ENCODE measurements at places on chromosomes 1 and 21.
A peak's percentile ranks its signal among the peaks of the same experiment; 100 is the strongest.

- DNase-seq, result no peak
Observed at GRCh38 chr1:58395355-58395754, 151.2 kb downstream of the OMA1 start.

DNA sequence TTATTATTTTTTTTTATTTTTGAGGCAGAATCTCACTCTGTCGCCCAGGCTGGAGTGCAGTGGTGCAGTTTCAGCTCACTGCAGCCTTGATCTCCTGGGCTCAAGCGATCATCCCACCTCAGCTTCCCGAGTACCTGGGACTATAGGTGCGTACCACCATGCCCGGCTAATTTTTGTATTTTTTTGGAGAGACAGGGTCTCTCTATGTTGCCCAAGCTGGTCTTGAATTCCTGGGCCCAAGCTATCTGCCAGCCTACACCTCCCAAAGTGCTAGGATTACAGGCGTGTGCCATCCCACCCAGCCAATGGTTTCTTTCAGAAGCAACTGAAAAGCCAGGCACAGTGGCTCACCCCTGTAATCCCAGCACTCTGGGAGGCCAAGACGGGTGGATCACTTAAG, 2.3 kb downstream of the KRTCAP2 start:
- no peak for DNase-seq

DNA sequence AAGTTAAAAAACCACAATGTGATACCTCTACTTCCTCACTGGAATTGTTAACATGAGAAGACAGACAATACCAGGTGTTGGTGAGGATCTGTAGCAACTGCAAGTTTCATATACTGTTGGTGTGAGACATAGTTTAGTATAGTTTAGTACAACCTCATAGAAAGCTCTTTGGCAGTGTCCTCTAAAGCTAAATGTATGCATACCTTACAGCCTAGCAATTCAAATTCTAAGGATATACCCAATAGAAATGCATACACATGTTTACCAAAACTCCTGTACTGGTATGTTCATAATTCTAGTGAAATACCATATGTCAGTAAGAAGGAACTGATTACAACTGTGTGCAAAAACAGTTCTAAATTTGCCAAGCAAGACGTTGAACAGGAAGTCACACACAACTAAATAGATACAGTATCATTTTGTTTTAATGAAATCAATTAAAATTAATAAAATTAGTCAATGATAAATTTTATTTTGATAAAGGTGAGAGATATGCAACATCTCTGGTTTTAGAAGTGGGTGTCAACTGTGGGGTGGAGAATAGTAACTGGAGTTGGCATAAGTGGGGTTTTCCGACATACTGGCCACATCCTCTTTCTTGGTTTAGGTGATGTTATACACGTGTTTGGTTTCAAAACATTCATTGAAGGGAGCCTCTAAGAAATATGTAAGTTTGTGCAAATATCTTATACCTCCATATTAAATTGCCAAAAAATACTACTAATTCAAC, 450.7 kb downstream of the PTPRC start:
- DNase-seq, result peak; percentile 29

GRCh38 chr21:42845296-42845965, 33.9 kb downstream of the WDR4 start:
- no peak for DNase-seq

DNA sequence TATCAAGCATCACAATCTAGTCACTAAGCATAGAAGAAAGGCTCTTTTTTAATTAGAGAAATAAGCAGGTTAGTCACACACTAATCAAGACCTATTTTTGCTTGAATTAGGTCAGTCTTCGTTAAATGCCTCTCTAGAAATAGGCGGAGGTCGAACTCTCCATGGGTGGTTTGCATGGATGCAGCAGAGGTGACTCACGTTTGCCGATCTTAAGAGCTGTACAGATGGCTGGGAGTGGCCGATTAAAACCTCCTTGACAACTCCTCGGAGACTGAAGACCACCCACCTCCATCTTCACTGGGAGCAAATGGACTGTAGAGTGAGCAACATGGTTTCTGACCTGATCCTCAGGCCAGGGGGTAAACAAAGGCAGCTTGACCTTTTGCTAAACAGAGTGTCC, 249.3 kb downstream of the ZNF648 start:
- no peak for DNase-seq

- DNase-seq, result no peak
Observed at GRCh38 chr1:156664046-156664766, 13.0 kb downstream of the NES start.

GRCh38 chr1:154466206-154466605, 35.8 kb upstream of the TDRD10 start:
- no peak for DNase-seq

DNA sequence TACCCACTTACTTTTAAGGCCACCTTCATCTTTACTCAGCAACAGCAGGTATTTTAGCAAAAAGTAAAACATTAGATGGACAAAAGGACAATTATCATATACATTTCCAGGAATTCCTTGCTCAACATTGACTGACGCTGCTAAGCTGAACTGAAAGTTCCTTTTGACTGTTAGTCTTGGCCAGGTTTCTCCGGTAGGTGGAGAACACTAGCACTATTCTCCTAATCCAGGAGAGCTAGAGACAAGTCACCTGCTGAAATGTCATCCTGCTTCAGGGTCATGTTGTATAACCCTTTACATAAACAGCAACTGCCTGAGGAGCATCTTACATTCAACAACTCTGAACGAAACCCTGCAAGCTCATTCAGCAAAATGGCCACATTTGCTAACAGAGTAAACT, 109.0 kb upstream of the ESRRG start:
- DNase-seq, result no peak

DNA sequence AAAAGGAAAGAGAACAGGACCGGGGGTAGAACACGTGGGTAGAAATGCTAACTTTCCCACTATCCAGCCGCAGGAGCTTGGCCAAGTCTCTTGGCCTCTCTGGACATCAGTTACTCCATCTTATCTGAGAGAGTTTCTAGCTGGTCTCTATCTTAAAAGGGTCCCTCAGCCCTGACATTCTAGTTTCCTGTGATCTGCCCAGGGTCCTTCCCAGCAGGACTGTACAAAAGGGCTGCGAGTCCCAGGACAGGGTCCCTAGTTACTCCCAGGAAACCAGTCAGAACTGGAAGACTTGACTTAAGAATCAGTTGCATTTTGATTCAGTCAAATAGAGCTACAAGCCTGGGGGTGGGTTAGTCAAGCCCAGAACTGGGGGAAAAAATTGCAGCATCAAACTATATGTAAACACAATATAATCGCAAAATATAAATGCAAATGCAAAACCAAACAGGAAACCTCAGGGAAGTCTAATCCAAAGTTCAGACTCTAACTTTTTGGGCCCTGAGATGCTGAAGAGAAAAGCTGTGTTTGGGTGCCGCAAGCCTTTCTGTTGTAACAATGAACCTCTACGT, 2.9 kb downstream of the ASAP3 start:
- DNase-seq, result no peak

GRCh38 chr1:229661022-229661877, 35.2 kb downstream of the URB2 start:
- peak; percentile 57 for DNase-seq

GRCh38 chr21:45868488-45868887, 113.1 kb upstream of the COL6A1 start:
- no peak for DNase-seq

GRCh38 chr1:235851939-235852338, 14.8 kb downstream of the LYST start:
- DNase-seq, result no peak

DNA sequence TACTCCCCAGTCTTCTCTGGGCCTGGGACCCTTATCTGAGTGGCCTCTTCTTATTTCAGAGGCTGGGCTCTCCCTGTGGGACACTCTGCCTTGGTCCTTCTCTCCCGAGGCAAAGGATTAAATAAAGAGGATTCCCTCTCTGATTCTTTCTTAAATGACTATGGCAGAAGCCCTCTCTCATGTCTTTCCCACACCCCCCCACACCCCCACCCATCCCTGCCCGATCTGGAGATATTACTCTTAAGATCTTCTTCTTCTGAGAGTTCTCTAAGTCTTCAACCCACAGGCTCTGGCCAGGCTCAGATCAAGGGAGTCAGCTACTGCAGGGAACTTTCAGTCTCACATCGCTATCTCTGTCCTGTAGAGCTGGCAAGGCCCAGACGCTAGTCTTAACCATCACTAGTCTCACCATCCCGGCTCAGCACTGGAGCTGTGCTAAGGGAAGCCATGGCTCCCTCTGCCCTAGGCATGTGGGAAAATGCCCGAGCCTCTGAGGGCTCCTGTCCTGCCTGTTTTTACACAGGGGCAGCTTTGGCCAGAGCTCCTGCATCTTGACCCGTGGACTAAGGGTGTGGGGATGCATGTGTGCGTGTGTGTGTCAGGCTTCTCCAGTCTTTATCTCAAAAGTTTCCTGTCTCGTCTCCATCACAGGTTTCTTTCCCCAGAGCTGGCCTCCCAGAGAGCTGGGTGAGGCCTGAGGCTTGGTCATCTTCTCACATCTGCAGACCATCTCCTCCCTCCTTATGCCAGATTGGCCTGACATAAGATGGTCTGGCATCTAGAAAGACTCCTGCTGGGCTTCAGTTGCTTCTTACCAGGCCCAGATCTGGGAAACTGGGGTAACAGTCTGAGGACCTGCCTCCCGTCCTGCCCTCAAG, 36.7 kb downstream of the LGR6 start:
- no peak for DNase-seq

- no peak for DNase-seq
Observed at GRCh38 chr1:100028765-100029164, 59.0 kb downstream of the SLC35A3 start.

DNA sequence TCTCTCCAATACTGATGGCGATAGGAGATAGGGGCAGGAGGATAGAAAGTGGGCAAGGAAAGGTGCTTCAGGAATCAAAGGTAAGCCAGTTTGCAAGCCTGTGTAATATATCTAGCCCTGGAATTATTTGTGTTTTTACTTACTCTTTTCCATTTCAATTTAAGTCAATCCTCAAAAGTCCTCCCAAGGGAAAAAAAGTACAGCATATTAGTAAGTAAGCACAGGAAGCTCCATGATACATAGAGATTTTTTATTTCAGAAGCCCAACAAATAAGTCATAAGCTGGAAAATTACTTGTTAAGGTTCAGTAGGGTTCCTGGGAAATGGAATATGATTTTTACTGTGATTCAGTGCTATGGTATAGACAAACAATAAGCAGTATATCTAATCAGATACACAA, 337.7 kb upstream of the DUSP10 start:
- DNase-seq, result no peak

DNA sequence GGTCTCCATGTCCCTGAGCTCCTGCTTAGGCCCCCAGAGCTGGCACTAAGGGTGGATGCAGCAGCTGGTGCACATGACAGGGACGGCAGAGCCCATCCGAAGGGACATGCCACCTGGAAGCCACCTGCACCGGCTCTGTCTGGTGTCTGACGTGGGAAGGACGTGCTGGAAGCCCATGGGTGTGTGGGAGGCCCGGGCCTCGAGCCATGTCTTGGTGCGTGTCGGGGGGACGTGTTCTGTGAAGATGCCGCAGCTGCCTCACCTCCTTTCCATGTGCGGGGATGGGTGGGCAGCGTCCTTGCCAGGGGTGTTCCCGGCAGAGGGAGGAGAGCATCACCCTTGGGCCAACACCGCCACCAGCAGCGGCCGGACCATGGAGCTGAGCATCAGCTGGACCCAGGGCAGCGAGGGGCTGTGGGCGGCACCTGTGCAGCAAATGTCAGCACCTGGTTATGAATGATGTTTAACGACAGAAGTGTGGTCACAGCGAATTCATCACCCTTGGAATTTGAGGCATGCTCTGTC, 15.5 kb upstream of the POFUT2 start:
- DNase-seq, result no peak

DNA sequence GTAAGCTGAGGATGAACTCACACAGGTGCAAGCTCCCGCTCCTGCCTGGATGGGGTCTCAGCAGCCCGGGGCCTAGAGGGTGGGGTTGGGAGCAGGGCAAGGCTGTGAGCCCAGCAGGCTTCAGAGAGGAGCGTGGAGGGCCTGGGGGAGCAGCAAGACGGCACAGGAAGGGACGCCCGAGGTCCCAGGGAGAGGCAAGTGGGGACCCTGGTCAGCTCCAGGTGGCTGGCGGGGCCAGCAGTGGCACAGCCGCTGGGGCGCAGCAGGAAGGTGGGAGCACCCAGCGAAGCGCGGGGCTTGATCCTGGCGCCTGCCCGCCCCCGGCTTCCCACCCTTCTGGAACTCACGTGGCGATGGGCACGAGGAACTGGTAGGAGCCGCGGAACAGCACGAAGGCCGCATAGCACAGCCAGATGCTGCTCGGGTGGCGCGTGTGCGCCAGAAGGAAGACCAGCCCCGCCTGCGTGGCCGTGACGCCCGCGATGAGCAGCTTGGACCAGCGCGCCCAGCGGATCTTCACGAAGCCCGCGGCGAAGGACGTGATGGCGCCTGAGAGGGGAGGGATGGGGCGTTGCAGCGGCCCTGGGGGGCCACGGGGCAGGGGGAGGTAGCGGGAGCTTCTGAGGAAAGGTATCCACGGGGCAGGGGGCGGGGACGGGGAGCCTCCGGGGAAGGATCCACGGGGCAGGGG, 11.7 kb downstream of the SLC19A1 start:
- DNase-seq, result no peak

DNA sequence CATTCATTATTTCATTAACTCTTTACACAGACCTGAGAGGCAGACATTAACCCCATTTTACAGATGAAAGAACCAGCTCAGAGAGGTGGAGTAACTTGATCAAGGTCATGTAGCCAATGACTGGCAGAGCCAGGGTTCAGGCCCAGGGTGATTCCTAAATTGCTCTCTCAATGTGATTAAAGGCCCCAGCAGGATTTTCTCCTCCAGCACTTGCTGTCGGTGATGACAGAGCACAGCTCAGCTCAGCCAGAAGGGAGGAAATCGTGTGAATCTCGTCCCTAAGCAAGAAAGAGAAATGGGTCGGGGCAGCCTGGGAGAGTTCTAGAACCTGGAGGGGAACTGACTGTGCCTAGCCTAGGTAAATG, 19.5 kb upstream of the RNF19B start:
- no peak for DNase-seq

DNA sequence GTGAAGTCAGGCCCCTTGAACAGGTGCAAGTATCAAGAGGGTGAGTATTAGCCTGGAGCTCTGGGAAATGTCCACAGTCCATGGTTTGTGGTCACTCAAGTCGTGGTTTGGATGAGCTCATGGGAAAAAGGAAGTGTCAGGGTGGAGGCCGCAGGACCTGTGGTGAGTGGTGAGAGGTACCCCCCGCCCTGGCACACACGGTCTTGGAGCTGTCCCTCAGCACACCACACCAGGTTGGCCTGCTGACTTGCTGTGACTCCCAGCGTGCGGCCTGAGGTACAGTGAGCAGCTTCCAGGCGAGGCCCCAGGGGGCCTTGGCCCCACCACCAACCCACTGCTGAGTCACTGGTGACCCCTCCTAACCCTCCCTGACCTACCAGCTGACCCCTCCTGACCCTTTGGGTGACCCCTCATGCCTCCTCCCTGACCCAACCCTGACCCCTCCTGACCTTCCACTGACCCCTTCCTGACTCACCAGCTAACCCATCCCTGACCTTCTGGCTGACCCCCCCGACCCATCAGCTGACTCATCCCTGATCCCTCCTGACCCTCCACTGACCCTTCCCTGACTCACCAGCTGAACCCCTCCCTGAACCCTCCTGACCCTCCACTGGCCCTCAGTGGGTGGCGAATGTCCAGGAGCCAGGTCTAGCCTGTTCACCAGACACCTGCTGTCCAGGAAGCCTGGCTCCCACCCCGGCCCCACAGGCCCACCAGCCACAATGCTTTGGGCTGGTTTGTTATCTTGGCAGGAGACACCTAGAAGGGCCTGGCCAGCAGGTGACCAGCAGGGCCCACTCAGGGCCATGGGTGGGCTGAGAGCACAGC, 34.8 kb upstream of the RNF187 start:
- DNase-seq, result no peak

All from activated naive CD8-positive, alpha-beta T cell treated with anti-CD3 and anti-CD28 coated beads for 36 hours (primary cell).